Activated CD8-positive, alpha-beta memory T cell treated with anti-CD3 and anti-CD28 coated beads for 4 hours (primary cell): ENCODE measurements at places on chromosomes 11 and 22.
A peak's percentile ranks its signal among the peaks of the same experiment; 100 is the strongest.

- no peak for DNase-seq
Observed at GRCh38 chr11:2991452-2992233, 486 bp downstream of the NAP1L4 start.

DNA sequence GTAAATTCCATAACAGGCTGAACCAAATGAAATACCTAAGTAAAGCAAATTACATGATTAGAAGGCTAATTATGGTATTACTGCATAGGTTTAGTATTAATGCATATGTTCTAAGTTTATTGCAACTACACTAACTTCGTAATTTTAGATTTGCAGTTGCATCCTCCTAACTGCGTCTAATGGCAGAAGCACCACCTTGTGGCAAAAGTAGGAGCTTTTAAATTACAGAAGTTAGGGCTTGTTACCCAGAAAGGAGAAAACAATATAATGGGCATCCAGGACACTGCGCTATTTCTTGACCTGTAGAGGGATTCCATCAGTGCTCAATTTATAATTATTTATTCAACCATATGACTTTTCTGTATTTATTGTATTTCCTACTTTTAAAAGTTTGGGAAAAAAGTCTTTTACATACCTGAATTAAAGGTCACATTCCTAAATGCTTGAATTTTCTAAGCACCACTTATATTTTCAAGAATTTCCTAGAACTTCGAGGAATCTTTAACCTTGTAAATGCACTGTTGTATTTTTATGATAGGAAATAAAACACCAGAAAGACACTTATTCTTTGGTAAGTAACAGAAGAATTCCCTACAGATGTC lies 16.3 kb upstream of the GPR83 start:
- no peak for DNase-seq

GRCh38 chr22:46462726-46463371 lies 74.6 kb downstream of the CELSR1 start:
- no peak for DNase-seq

DNA sequence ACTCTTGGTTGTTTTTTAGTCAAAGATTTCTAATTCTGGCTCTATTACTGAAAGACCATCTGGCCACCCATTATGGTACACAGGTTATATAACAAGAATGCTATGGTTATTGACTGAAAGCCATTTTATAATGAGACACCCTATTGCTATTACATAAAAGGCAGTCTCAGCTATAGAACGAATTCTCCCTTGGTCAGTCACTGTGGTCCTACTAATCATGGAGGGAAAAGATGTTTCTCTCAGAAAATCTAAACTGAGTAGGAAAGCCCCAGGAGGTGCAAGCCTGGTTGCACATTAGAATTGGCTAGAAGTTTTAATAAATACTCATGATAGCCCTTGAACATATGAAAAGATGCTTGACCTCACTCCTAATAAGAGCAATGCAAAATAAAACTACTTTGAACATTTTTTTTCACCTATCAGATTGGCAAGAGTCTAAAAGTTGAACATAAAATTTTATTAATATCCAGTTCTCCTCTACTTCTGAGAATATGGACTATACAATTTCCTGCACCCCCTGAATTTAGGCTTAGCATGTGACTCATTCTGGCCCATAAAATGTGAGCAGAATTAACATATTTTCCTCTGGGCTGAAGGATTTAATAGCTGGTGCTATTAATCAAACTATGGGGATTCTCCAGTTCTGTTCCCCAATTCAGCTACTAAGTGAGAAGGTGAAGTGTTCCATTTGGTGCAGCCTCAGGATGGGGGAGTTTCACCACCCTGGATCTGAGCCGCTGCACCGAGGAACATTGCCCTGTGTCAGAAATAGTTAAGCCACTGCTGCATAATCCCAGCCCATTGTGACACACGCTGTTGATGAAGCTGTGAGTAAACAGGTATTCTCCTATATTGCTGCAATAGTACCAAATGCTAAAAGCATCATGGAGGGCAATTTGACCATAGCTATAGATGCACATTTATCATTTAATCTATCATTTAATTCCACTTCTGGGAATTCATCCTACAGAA lies 11.5 kb upstream of the CRKL start:
- DNase-seq: no peak

DNA sequence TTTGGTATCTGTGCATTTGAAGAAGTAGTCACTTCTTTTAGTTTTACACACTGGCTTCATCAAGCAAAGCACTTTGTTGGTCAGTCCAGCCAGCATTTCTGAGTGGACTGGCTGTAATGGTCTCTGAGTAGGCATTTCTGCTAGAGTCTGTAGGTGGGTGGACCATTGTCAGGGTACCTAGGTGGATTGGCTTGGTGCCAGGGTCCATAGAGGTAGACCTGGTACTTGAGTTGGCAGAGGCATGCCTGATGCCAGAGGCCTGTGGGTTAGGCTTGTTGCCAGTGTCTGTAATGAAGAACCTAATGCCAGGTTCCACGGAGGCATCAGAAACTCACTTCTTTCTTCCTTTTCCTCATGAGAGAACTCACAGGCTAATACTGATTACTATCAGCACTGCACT lies 157.9 kb upstream of the C11orf87 start:
- DNase-seq: no peak

- DNase-seq: no peak
Observed at GRCh38 chr11:19723572-19724342, 11.1 kb downstream of the NAV2 start.

GRCh38 chr22:41917375-41917902 lies 2.6 kb upstream of the SHISA8 start:
- DNase-seq: no peak

DNA sequence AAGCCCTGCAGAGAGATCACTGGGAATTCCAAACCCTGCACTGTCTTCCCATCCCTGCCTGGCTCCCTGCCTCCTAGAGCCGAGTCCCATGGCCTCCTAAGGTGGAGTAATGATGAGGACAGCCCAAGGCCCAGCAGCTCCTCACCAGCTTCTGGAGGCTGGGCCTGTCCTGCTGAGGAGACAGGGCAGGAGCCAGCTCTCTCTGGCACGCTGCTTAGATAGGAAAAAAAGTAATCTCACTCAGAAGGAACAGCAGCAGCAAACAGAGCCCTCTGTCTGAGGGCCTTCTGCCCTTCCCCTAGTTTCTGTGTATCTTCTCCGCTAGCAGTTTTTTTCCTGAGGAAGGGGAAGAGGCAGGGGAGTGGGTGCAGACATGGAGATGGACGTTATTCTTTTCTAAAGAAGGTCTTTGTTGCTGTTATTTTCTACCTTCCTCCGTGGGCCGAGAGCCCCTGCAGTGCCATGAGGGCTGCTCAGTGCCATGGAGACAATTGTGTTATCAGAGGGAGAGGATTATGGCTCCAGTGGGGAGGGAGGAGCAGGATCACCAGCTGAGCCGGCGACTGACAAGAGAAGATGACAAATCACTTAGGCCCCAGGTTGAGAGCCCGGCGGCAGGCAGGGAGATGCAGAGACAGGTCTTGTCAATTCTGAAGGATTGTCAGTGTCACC lies 315.3 kb downstream of the BUD13 start:
- DNase-seq: no peak

GRCh38 chr11:1832211-1832919 lies 2.4 kb upstream of the SYT8 start:
- no peak for DNase-seq

- DNase-seq: no peak
Observed at GRCh38 chr11:44980533-44981427, 30.1 kb upstream of the TP53I11 start.

GRCh38 chr22:30212363-30212995 lies 34.1 kb downstream of the LIF start:
- DNase-seq: no peak

DNA sequence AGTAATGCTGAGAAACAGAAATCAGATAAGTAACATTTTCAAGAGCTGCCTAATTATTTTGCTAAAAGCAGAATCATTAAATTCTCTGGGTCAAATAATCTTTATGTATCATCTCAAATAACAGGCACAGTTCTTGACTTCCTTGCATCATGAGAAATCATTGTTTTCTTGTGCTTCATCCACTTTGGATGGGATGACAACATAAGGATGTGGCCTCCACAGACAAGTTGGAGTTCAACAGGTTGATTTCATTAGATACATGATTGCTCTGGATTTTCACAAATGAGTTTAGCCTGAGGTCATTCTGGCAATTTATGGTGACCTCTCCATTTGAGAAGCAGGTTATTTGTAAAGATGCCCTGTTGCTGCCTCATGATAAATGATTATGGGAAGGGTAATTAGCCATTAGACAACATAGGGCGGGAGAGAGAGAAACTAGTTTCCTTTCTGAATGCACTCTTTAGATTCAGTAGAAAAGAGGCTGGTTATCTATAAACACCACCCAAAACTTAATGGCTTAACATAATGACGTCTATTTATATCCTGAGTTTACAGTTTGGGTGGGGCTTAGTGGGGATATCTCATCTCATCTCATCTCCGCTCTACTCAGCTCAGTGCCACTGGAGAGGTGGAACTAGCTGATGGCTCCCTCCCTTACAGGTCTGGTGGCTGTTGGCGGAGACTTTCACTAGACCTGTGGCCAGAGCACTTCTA lies 35.0 kb upstream of the ADORA2A start:
- no peak for DNase-seq

DNA sequence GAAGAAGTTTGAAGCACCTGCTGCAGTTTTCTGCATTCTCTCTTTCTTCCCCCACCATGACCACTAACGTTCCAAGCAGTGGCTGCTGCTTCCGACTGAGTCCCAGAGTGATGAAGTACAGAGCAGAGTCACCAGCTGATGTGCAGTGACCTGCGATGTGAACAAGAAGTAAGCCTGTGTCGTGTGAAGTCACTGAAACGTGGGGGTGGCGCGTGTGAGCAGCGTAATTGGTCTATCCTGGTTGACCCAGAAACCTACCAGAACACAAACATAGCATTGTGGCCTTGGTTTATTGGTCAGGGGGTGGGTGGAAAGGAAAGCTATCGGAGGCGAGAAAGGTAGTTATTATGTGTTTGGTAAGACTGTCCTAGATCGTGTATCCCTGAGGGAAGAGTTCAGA lies 3.5 kb downstream of the KRTAP5-7 start:
- DNase-seq: no peak

- peak; percentile 58 for DNase-seq
Observed at GRCh38 chr11:64810271-64810890, at the start of gene MEN1. TSS of gene MEN1 (minus strand) at chr11:64810551. CDS start at chr11:64810109, 442 bp downstream.

- no peak for DNase-seq
Observed at GRCh38 chr22:39308614-39309363, 10.6 kb downstream of the RPL3 start.

DNA sequence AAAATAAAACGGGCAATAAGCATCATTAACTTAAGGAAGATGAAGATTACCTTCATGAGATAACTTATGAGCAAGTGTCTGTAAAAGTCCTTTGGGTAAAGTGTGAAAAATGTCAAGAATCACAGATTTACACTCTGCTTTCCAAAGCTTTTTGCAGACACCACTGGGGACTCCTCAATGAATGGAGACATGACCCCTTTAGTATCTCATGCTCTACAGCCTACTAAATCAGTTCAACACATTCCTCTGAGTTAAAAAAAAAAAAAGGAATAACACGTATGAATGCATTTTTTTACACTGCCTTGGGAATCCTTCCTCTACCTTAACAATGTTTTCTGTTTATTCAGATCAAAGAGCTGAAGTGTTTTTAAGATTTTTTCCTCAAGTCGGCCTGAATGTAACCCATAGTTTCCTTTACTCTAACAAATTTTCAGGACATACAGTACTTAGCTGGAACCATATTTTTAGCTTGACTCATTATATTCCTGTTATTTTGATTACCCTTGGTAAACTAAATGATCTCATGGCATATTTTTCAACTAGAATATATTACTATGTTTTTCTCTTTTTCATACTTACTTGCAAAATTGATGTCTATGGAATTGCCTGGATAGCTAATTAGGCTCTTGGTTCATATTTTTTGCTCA lies 25.9 kb upstream of the RAB30 start:
- no peak for DNase-seq

GRCh38 chr11:70313945-70314344 lies 43.5 kb downstream of the PPFIA1 start:
- DNase-seq: no peak

DNA sequence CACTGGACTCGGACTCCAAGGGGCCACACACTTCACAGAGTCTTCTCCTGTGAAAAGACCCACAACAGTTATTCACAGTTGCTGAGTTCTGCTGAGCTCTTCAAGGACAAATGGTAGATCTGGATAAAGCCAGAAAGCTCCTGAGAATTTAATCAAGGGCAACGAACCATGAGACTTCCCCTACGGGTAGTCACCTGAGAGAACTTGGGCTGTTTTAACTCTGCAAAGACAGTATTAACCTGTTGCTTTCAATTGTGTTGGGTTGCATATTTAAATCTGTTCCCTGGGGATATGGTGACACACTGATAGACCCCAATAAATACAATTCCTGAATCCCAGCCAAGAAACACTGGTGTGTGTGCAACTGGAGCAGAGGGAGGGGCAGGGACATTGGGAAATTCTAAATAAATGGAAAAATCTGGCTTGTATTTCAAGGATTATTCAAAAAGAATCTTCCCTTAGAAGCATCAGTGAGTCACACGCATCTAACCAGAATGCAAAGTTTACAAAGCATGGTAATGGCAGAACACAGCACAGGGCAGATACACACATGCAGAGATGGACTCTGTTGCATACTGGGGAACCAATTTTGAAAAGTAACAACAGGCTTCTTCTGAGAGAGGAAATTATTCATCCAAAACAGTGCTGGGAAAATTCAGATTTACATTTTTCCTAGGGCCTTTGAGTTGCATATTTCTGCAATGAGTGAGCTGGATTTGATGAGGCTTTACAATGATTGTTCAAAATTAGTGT lies 4.0 kb downstream of the KCNJ1 start:
- no peak for DNase-seq

DNA sequence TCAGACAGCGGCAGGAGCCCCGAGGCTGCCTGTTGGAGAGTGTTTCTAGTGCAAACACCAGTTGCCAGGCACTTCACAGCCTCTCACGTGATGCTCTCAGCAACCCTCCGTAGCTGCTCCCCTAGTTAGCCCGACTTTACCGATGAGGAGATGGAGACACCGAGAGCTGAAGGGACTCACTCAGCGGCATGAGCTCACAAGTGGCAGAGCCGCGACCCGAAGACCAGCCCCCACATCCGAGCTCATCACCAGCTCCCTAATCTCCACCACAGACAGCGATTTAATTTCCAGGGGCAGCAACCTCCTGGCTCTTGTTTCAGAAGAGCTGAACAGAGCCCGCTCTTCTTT lies 28.7 kb upstream of the RTL6 start:
- no peak for DNase-seq

GRCh38 chr11:88013508-88014065 lies 161.7 kb downstream of the RAB38 start:
- no peak for DNase-seq

DNA sequence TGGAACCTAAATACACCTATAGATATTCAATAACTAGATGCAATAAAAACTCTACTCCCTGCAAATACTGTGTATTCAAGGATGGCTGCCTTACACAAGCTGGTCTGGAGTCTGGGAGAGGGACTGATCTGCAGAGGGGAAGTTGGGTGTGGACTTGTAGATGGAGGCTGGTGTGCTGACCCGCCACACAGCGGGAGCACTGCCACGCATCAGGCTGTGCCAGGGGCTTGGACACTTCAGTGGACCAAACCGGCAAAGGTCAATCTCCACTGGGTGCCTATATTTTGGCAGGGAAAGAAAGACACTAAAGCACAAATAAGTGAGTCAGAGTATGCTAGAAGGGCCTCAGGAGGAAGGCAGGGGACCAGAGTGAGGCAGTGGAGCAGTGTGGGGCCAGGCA lies 2.1 kb upstream of the SHANK3 start:
- no peak for DNase-seq

GRCh38 chr22:38843201-38843656 lies 599 bp downstream of the NPTXR start:
- DNase-seq: no peak
